NCI-H1436 (cell line): ENCODE measurements at places on chromosomes 11 and 22.

DNA sequence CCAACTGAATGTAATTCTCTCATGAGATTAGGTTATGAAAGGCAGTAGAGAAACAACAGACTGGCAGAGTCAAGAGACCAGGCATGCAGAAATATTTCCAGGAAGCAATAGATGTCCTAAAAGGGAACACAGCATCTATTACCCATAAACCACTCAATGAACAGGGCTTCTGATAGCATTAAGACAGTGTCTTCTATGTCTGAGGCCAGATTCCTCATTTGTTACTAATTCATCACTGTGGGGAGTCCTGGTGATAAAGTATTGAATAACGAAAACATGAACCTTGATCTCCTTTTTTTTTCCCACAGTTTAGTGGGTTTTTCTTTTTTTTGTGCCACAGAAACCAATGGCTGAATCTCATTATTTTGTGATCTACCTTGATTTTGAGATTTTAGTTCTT, 339.0 kb downstream of the METTL15 start:
- DNase-seq: no peak

DNA sequence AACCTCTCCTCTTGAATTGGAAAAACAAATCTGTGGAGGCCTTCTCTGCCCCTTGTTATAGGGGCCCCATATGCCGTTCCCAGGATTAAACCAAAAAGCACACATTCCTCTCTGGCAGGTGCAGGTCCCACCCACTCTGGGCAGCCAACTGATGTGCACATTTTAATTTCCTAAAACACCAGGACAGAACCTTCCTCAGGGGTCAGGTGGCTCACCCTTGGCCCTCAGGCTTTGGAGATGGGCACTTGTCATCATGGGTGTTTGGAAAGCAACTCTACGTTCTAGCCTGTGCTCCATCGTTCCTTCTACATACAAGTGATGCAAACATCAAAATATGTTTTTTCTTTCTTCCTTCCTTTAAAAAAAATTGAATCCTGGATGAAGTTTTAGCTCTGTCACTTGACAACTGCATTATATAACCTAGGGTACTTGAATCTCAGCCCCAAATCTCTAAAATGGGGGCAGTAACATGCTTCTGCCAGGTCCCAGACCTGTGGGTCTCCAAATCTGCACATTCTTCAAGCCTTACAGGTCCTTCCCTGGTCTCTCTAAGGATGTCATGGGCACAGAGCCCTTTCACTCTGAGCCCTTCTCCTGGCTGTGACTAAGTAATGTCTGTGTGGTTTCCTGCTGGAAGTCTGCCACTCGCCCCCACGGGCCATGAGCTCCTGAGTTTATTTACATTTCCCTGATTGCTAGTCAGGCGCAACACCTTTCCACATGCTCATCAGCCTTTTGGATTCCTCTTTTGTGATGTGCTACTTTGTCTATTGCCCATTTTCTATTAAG, 43.8 kb downstream of the KCNQ1OT1 start:
- DNase-seq: no peak

GRCh38 chr11:7197469-7197868, 54.2 kb upstream of the SYT9 start:
- DNase-seq: no peak

GRCh38 chr11:11038352-11038751, 180.5 kb upstream of the ZBED5 start:
- DNase-seq: no peak

DNA sequence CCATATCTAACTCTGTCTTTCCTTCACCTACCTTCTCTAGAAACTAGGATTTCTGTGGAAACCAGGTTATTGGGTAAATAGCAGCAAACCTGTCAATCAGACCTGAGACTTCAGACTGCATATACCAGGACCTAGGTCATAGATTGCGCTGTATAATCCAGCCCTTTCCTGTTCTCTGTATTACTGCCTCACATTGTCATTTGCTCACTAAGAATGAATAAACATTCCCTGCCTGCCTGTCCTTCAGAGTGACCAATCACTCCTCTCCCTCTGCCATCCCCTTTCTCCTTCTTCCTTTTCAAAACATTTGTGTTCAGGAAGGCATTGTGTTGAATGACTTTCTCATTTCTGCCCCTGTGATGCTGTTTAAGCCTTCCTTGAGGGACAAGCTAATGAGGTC, 14.1 kb upstream of the FZD4 start:
- no peak for DNase-seq

GRCh38 chr11:115334932-115335788, 169.1 kb downstream of the CADM1 start:
- DNase-seq: no peak
